NCI-H2029 treated with DMSO at 0.1 percent for 48 hours (cell line): ENCODE measurements at places on chromosomes 5 and 9.

GRCh38 chr5:146620669-146621051 is 104.7 kb upstream of the GPR151 start:
- DNase-seq, result no peak

DNA sequence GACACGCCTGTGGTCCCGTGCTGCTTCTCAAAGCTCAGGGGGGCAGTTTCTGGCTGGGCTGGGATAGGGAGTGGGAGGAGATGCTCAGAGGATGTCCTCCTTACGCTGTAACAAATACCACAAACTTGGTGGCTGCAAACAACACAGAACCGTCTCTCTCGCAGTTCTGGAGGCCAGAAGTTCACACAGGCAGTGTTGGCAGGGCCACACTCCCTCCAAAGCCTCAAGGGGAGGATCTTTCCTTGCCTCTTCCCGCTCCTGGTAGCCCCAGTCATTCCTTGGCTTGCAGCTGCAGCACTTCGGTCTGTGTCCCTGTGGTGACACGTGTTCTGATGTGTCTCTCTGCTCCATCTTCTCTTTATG is 10.4 kb upstream of the ORM1 start:
- DNase-seq, result no peak

GRCh38 chr9:4141296-4141695 is 158.6 kb downstream of the GLIS3 start:
- no peak for DNase-seq

GRCh38 chr5:126189862-126190261 is 233.3 kb upstream of the GRAMD2B start:
- DNase-seq, result no peak

DNA sequence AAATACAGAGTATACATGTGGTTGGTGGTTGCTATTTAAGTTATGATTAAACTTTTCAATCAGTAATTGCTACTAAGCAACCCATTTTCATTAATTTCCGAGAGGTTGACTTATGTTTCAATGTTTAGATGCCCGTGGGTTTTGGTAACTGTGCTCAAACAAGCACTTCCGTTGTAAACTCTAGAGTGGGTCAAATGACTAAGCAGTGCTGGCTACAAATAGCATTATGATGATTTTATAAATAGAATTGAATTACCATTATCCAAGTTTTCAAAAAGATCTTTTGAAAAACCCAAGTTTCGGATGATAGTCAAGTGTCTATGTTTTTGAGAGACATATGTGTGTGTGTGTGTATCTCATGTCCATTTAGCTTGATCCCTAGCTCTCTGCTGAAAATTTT is 2369.4 kb upstream of the ACO1 start:
- no peak for DNase-seq

- DNase-seq, result no peak
These were observed 92.7 kb upstream of the CKMT2 start for GRCh38 chr5:81140441-81140840.

GRCh38 chr5:139652788-139653241 is 4.7 kb downstream of the CXXC5 start:
- DNase-seq, result no peak

DNA sequence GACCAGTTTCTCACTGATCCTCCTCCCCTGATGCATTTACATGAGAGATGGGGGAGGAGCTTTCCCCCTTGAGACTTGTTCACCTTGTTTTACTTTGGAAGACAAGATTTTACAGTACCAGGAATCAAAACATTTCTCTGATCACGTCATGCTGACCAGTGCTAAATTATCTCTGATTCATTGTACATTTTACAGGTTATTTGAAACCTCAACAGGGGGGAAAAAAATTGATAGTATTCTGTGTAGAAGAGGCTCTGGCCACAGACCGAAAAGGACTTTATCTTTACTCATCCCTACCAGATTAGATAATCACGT is 133.9 kb downstream of the GRIA1 start:
- DNase-seq, result no peak

DNA sequence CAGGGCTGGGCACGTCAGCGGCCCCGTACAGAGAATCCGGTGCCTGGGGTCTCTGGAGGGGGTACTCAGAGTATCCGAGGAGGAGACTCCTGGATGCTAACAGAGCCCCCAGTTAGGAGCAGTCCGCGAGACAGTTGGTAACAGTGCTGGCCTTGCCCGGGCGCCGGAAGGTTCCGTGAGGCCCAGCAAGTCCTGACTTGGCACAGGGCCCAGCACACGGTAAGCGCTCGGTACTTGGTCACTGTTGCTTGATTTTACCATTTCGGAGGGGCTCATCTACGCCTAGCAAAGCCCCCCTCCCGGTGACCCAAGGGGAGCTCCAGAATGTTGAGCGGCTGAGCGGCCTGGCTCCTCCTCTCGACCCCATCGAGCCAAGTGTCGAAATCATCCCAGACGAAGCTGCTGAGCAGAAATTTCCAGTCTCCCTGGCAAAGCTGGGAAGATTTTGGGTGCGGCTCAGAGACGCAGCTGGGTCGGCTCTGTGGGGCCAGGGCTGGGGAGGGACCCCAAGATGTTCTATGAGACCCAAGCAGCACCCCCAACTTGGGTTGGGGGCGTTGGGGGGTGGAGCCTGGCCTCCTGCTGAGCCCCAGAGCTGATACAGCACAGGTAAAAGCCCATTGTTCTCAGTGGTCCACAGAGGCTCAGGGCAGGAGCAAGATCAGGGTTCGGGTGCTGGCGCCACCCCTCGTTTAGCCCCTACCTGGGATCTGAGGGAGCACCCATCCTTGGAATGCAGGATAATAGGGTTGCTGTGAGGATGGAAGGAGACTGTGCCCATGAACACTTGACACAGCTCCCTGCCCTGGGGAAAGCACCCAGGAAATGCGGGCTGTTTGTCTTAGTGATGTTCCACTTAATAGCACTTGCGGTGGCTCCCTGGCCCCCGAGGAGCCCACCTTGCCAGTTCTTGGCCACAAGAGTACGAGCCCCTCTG is 137.2 kb downstream of the C9orf50 start:
- DNase-seq, result no peak

GRCh38 chr9:9914174-9914573 is 698.6 kb downstream of the PTPRD start:
- no peak for DNase-seq

DNA sequence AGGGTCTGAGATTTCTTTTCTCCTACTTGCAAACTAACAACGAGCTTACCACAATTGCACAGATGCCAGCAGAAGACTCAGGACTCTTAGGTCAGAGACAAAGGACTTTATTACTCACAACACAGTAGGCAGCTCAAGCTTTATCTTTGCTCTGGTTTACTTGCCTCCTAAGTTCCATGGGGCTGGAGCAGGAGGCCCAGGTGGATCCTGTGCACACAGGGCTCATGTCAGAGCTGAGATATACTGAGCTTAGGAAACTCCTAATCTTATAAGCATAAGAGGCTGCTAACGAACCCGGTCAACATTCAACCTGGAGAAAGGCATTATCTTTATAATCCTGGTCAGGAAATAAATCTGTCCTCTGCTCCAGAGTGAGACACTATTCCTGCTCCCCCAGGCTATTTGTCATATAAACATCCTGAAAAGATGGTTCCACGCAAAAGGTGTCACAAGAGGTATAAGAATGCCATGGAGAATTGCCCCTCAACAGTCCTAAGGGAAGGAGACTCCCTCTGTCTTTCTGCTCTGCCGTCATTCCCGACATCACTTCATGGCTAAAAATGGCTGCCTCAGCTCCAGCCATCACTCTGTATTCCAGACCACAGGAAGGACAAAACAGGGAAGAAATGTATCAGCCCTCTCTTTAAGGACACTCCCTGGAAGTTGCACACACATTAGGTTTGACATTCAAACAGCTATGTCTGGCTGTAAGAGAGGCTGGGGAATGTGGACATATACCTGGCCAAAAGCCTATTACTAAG is 16.2 kb downstream of the DUSP1 start:
- DNase-seq, result no peak

GRCh38 chr5:160769301-160769700 is 82.7 kb downstream of the ATP10B start:
- DNase-seq, result no peak

DNA sequence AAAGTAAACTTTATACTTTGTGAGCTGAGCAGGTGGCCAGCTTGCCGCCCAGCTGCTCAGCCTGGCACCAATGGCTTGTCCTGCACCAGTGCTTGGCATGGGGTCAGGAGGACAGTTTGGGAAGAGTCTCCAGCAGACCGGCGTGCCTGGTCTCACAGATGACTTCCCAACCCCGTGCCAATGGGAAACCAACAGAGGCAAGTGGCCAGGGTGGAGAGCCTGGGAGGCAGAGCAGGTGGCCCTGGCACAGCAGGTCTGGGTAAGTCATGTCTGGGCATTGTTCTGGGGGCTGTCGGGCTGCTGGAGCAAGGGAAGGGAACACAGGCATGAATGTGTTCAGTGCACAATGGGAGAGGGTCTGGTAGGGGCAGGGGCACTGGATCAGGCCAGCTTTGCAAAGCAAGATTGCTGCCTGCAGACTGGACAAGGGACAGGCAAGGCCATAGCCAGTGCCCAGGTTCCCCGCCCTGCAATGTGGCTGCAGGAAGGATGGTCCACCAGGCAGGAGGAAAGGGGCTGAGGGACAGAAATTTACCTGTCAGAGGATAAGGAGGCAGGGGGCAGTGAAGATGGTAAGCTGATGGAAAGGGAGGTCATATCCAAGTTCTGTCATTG is 76.2 kb upstream of the ALDH1B1 start:
- peak; percentile 29 for DNase-seq

GRCh38 chr5:90142541-90142940 is 267.0 kb downstream of the CETN3 start:
- DNase-seq, result no peak

GRCh38 chr5:174581479-174581878 is 142.9 kb upstream of the MSX2 start:
- DNase-seq, result no peak

- DNase-seq, result no peak
These were observed 6.3 kb upstream of the ISCA1 start for GRCh38 chr9:86288499-86289198.

DNA sequence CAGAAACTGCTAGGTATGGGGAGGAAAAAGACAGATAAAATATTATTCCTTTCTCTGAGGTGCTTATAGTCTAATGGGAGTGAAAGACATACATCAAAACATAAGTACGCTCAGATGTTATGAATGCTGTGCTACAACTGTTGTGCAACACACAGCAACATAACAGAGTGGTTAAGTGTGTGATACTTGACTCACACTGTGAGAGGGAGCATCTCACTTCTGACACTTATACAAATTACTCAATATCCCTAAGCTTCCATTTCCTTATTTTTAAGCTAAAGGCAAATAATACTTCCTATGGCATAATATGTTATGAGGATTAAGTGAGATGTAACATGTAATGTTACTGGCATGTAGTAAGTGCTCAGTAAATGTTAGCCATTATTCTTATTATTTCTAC is 110.6 kb upstream of the FER start:
- DNase-seq, result no peak

- DNase-seq, result no peak
These were observed 84.8 kb downstream of the EQTN start for GRCh38 chr9:27212191-27212590.

DNA sequence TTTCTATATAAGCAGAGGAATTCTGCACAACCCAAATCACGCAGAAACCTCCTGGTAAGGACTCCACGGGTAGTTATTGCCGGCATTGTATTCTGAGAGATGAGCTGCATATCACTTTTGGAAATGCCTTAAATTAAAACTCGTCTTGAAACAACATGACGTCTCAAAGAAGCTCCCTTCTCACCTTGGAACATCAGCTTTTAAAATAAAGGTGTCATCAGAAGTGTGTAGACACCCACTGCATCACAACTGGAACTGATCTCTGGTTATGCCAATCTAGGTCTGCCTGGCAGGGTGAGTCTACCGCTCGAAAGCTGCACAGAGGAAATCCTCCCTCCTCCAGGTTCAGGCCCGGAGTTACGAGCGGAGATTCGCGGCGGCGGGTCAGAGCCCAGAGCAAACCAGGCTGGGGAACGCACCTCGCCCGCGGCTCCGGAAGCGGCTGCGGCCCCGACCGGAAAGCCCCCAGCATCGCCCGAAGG is 974 bp upstream of the SLC12A2 start:
- no peak for DNase-seq

- no peak for DNase-seq
These were observed 41.6 kb downstream of the GTF3C4 start for GRCh38 chr9:132711846-132712245.

DNA sequence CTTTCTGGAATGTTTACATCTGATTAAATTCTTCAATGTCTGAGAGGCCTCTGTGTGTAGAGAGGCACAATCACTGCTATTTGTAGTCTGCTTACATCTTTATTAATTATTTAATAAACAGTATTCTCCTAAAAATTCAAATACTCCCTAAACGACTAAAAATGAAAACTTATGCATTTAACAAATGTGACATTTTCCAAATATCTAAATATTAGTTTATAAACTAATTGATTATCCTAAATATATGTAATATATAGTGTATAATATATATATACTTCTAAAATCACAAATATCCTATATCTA is 57.7 kb upstream of the ZBED3 start:
- DNase-seq, result no peak
